NCI-H748 treated with DMSO at 0.1 percent for 48 hours (cell line): ENCODE measurements at places on chromosomes 13 and 19.

- no peak for DNase-seq
Observed at GRCh38 chr19:14786421-14786851, 8.1 kb upstream of the ADGRE2 start.

DNA sequence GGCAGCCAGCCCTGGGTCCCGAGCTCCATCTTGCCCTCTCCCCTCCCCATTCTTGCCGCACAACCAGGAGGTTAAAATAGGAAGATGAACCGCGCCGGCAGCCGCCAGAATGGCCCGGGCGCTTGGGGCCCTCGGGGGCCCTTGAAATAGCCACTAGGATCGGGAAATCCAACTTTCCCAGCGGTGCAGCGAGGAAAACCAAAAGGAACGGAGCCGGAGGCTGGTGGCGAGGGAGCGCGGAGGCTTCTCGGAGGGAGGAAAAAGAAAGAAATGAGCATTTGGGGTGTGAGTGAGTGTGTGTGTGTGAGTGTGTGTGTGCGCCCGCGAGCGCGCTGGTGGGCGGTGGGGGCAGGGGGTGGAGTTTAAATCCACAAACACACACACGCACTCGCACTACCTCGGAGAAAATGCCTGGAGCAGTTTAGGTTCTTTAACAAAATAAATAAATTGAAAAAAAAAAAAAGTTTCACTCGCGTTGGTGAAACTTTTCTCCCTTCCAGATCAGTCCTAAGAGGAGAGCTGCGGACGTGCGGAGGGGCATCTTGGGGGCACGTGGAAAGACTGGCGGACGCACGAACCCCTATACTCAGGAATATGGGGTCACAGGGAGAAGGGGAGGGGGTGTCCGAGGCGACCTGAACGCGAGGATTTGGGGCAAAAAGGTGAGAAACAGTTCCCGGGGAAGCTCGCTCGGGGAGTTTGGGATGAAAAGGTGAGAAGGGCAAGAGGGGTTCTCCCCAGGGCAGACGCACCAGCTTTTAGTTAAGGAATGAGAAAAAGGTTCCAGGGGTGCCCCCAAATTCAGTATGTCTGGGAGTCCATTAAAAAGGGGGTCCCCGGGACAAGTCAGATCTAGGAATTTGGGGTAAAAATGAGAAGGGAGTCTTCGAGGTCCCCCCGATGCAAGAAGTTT lies 1.3 kb downstream of the RFX2 start:
- peak; percentile 29 for DNase-seq

DNA sequence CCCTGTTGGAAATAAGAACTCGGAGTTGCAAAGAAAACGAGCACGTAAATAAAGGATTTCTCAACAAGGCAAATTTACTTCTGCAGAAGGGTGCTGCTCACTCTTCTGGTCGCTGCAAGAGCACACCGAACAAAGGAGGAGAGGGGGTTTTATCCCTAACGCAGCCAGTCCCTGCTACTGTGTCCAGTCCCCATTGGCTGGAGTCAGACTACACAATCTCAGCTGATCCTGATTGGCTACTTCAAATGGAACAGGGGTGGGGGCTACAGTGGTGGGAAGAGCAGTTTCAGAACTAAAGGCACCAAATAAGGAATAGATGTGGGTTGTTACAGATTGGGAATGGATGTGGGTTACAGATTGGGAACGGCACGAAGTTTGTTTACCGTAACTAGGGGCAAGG lies 63.9 kb upstream of the MCF2L start:
- no peak for DNase-seq

DNA sequence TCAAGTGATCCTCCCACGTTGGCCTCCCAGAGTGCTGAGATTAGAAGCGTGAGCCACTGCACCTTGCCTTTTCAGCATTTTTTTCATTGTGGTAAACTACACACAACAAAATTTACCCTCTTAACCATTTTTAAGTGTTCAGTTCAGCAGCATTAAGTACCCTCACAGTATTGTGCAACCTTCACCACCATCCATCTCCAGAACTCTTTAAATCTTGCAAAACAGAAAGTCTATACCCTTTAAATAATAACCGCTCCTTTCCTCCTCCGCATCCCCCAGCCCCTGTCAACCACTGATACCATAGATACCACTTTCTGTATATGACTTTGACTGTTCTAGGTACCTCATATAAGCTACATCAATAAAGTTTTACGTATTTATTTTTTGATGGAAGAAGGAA lies 20.8 kb upstream of the CASP14 start:
- no peak for DNase-seq

GRCh38 chr19:56639217-56639616 lies 3.7 kb upstream of the SMIM17 start:
- DNase-seq, result no peak

- no peak for DNase-seq
Observed at GRCh38 chr13:51638216-51638871, 54.1 kb downstream of the WDFY2 start.

GRCh38 chr13:52696566-52696965 lies 43.1 kb downstream of the CNMD start:
- no peak for DNase-seq
